ENCODE measurements at places on chromosomes 1 and 21. TPM values are rescaled to one million over a fixed set of nuclear protein-coding genes. Genes with fewer than 3 reads are reported as not detected.

C1QTNF12 gene
- 5.1 TPM for total RNA-seq

NTRK1 gene
- not detected for total RNA-seq

HOOK1 gene
- under 0.01 TPM for total RNA-seq

HMCN1 gene
- total RNA-seq = 7.4 TPM

ATP1A4 gene
- not detected for total RNA-seq

OR2T35 gene
- total RNA-seq = not detected

ZBTB8A gene
- total RNA-seq = 7.1 TPM

TMEM201 gene
- 3.2 TPM for total RNA-seq

RGS5 gene
- 1.6 TPM for total RNA-seq

OVAAL gene
- not detected for total RNA-seq

ST6GALNAC3 gene
- total RNA-seq = 0.99 TPM

LCE4A gene
- not detected for total RNA-seq

UBE4B gene
- total RNA-seq = 44.9 TPM

OR2AK2 gene
- not detected for total RNA-seq

IFNLR1 gene
- total RNA-seq = not detected

DNM3 gene
- total RNA-seq = 2.0 TPM

HNRNPCL2 gene
- total RNA-seq = not detected

PADI3 gene
- total RNA-seq = not detected

PYHIN1 gene
- not detected for total RNA-seq

PCBP3 gene
- total RNA-seq = 1.9 TPM

PBX1 gene
- 68.4 TPM for total RNA-seq

OR2L8 gene
- not detected for total RNA-seq

RNU1-4 gene
- total RNA-seq = under 0.01 TPM

OR6K3 gene
- total RNA-seq = not detected

Data from smooth muscle cell of trachea (primary cell).